Stimulated activated CD4-positive, alpha-beta T cell treated with anti-CD3 and anti-CD28 coated beads, TNF-alpha, amount 100 ng/mL, for 24 hours (primary cell): ENCODE measurements at places on chromosomes 6 and 20.
A peak's percentile ranks its signal among the peaks of the same experiment; 100 is the strongest.

GRCh38 chr6:39226639-39227329 lies 2.5 kb downstream of the KCNK5 start:
- DNase-seq = no peak

GRCh38 chr6:128099571-128100197 lies 198.8 kb upstream of the THEMIS start:
- no peak for DNase-seq

DNA sequence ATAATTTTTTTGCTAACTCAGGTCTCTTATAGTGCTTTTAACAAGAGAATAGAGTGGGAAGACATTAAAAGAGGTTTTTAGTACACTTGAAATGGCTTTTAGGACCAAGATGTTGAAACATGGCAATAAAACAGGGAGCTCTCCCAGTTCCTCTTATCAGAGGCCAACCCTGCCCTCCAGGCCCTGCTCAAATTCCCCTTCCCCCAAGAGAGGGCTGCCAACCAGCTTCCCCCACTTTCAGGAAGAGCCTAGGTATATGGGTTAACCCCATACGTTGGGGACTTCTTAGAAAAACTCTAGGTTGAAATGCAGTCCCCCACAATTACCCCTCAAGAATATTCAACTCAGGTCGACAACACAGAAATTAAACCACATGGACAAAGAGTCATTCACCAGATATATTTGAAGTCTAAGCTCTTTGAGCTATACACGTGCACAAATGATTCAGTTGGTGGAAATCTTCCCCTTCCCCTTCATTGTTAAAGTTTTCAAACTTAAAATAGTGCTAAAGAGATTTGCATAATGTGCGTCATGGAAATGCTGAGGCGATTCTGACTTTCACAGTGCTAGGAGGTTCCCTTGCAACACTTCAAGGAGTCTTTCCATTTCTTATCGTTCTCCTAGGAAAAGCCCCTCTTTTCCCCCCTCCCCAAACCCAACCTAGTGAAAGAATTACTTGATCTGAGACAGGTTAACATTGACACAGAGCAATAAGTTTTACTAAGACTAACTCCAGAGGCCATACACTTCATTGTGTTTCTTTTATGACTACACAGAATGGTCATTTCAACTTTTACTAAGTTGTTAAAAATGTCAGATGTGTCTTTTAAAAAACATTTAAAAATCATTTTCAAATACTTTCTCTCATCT lies 49.8 kb upstream of the ENPP5 start:
- DNase-seq = no peak

DNA sequence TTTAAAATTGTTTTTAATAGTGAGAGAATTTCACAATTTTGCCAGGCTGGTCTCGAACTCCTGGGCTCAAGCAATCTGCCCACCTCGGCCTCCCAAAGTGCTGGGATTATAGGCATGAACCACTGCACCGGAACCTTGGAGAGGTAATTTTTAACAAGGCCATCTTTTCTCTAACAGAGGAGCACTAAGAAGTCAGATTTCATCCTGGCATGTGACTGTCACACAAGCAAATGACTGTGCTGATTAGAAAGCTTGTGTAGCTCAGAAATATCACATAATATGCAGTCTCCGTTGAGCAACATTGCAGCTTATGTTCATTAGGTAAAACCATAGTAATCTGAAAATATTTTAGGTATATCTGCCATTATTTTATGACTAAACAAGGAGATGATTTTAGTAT lies 156.0 kb downstream of the CCDC170 start:
- no peak for DNase-seq

DNA sequence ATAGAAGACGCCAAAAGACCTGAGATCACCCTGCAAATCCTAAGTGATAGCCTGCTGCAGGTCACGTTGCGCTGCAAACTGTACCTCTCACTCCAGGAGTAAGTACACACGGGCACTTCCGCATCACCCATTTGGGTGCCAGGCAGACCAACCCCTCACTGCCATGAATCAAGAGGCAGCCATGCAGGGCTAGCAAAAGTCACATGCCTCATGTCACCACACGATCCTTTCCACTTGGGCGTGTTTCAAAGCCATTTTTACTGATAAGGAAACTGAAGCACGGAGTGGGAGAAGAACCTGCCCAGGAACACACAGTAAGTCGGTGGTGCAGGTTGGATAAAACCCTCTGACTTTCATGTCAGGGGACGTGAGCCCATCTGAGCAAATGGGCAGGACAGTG lies 37.0 kb downstream of the BPIFB1 start:
- DNase-seq = no peak

DNA sequence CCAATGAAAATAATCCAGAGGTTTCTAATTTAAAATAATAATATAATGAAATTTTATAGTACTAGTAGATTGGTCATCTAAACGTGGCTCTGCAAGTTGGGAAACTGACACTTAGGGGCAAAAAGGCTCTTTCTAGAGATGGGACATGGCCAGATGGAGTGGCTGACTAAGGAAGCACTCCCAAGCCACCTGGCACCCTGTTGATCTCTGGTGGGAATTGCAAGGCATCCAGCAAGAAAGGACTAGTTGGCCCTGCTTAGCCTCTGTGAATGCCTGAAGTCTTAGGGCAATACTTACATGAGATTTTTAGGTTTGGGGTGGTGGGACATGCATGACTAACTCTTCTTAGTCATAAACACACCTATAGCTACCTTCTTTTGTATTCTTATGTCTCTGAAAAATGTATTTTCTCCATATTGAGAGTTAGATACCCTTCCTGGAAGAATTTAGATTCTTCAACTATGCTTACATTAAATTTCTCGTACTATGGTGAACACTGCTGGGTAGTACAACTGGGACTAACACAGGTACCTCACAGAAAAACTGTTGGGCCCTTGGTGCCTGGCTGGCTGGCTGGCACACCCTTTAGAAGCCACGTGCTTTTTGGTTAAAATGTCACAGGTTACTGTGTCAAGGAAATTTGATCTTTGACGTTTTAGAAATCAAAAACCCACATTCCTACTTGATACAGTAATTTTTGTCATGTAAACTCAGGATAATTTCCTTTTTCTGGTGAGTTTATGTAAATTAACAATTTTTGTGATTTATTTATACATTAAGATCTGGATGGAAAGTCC lies 25.0 kb upstream of the SH3BGRL2 start:
- DNase-seq = no peak

- peak; percentile 68 for DNase-seq
Observed at GRCh38 chr20:63519668-63520503, 679 bp upstream of the PPDPF start.

DNA sequence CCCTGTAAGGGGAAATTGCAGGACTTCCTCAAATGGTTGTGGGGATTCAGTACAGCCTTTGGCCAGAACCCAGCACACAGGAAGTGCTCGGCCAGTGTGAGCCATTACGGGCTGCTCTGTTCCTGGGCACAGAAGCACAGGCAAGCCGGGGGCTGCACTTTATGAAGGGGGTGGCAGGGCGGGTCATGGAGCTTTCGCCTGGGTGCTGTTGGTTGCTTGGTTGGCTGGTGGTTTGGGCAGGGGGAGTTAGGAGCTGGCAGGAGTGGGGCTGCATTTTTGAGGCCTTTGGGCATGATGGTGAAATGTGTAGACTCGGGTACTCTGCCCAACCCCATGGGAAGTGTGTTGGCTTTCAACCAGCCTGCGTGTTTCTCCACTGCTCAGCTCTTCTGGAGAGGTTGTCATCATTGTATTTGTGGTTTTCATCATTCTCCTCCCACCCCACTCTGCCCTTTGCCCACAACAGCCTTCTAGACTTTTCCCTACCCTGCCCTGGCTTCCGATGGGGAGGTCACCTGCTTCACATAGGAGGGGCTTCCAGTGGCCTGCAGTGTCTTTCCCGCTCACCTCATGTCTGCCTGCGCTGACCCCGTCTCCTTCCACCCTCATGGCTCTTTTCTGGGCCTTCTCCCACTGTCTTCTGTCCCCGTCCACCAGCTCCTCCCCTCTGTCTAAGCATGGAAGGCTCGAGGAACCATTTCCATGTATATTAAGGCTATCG lies 16.1 kb upstream of the RBM38 start:
- DNase-seq = no peak

DNA sequence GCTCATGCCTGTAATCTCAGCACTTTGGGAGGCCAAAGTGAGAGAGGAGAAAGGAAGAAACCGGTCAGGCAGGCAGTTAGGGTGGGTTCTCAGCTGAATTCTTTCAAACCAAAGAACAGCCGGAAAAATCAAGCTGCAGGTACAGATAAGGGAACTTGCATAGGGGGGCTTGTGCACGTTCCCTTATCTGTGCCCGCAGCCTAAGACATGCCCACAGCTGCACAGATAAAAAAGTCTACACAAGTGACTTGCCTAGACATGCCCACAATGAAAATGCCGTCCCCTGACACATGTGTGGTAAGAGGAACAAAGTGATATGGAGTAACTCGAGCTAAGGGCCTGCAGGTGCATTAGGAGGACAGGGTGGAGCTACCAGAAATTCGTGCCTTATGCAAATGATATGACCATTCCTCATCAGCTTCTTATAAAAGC lies 175.8 kb upstream of the SALL4 start:
- DNase-seq = no peak

GRCh38 chr6:165653196-165653595 lies 9.8 kb downstream of the PDE10A start:
- no peak for DNase-seq

- no peak for DNase-seq
Observed at GRCh38 chr20:48098099-48098498, 312.8 kb upstream of the SULF2 start.

- DNase-seq = no peak
Observed at GRCh38 chr20:3924304-3925112, 35.3 kb downstream of the PANK2 start.
